Globus pallidus (tissue), 1 donor: ENCODE measurements at places on chromosomes 3 and 15.
A peak's percentile ranks its signal among the peaks of the same experiment; 100 is the strongest.

DNA sequence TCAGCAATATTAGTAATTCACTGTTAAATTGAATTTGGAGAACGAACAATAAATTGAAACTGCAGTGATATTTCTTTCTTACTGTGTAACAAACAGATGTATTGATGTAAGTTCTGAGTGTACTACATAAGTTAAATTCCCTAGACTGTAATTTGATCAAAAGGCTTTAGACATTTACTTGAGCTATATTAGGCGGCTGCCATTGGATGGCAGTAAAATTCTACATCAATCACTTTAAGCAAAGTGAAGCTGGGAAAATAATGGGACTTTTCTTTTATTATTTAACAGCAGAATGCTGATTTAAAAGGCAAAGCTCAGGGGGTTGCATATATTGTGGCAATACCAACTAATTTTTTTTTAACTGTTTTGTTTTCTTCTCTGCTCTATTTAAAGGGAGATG lies 212.6 kb upstream of the PLSCR5 start:
- peak; percentile 28 for DNase-seq

- DNase-seq: no peak
These were observed 48.7 kb downstream of the FGF7 start for GRCh38 chr15:49471733-49472132.

- no peak for DNase-seq
These were observed 14.4 kb upstream of the TMC3 start for GRCh38 chr15:81388436-81388770.

- no peak for DNase-seq
These were observed 38.7 kb downstream of the ZBTB38 start for GRCh38 chr3:141407047-141407446.
